ENCODE measurements at places on chromosomes 7 and 10. TPM values are rescaled to one million over a fixed set of nuclear protein-coding genes. Genes with fewer than 3 reads are reported as not detected.
A peak's percentile ranks its signal among the peaks of the same experiment; 100 is the strongest.

GRCh38 chr10:35442592-35442991, 106.3 kb downstream of the CCNY start:
- no peak for DNase-seq

DNA sequence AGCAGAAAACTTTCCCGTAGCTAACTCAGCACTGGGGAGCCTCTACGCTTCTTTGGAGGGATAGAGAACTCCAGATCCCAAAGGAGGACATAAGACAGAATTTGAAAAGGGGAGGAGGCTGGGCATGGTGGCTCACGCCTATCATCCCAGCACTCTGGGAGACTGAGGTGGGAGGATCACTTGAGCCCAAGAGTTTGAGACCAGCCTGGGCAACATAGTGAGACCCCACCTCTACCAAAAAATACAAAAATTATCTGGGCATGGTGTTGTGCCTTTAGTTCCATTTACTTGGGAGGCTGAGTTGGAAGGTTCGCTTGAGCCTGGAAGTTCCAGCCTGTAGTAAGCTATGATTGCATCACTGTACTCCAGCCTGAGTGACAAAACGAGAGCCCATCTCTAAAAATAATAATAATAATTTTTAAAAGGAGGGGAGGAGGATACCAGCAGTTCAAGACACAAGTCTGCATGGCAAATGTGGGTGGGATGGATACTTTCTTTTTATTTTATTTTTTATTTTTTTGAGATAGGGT, 165.9 kb upstream of the SH2B2 start:
- no peak for DNase-seq

DNA sequence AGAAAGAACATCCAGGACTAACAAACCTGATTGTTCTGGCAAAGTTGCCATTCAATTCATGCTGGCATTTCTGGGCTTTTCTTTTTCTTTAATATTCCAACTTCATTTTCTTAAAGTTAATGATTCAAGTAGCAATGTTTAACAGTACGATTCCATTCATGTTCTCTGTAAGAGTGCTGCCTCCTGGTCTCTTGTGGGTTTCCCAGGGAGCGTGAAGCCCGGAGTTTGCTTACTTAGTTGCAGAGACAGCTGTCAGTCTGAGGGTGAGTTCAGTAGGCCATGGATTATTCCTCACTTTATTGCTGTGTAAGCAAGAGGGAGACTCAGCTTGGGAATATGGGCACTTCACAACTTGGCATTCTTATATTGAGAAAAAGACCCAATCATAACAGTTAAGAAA, 142.2 kb downstream of the TWIST1 start:
- no peak for DNase-seq

DNA sequence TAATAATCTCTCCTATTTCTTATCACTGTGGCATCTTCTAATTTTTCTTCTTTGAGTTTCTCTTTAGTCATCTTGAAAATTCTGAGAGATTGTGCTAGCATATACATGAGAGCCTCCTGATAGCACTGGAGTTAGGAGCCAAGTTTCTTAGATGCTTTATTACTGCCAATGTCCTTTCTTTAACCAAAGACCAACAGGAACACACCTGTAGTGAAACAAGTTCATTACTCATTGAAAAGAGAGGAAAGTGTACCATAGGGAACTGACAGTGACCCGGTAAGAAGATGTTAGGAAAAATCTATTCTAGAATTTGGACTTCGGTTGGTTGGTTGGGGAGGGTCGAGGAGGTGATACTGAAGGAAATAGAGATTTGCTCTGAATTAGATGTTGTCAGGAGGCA, 27.1 kb upstream of the CD36 start:
- no peak for DNase-seq

DNA sequence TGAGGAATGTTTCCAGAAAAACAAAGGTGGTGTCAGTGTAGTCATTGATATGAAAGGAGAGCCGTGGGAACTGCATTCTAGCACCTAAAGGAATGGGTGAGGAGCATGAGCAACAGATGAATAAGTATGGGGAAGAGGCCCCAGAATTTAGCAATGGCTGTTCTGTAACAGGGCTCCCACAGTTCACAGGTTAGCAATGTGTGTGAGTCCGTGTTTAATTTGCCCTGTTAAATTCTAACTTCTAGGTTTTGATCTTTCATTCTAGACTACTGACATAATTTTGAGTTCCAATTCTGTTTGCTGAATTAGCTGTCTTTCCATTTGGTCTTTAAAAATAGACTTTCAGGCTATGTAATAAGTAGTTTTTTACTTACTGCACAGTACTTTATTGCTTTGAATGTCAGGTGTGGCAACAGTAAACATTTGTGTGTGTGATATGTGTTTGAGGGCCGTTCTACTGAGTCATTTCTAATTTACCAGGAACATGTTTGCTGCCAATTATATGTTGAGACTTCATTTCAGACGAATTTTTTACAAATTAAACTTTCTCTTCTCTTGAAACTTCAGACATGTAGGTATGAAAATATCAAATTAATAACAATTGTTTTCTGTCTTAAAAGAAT, 8.8 kb downstream of the STK17A start:
- DNase-seq, result no peak

DNA sequence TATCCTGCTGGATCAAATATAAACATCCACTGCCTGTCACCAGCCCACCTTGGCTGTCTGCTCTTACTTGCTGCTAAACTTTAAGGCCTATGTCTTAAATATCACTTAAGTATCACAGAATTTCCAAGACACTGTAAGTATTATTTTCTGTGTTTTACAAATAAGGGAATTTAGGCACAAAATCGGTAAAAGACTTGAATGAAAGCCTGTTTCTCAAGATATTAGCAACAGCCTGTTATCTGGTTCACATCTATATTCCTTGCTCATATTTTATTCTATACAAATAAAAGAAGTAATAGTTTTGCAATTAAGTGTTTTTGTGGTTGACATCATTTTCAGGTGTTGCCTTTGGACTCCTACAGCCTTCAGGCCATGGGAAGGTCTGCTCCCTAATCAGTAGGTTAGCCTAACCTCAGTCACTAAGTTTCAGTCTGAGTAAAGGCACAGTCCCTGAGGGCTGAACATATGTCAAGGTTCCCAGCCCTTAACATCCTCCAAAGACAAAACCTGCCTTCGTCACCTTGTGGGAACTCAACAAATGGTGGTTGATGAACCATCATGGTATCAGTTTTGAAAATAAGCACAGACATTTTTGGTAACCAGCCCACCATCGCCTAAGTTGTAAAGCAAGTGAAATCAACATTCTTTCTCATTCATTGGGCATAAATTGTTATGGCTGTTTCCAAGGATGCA, 127.1 kb downstream of the CREB5 start:
- no peak for DNase-seq

DNA sequence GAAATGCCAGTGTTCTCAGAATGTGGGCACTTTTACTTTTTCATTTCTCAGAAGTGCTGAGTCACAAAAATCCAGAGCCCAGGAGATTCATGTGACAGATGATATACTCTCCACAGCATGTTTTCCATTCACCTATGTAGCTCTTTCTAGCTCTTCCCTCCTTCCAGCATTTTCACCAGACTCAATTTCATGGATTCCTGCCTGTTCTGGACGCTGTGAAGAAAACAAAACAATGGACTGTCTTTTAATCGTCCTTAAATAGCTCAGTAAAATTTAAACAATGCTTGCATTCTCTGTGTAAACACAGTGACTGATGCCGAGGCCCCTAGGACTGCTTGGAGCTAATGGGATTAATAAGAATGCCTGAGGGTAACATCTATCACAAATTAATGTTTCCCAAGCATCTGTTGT, 25.5 kb downstream of the ZNF713 start:
- no peak for DNase-seq

- no peak for DNase-seq
These were observed 52.8 kb downstream of the LSMEM1 start for GRCh38 chr7:112533591-112533990.

GRCh38 chr7:22640269-22640668, 86.7 kb upstream of the IL6 start:
- DNase-seq, result no peak

- no peak for DNase-seq
These were observed 97.7 kb downstream of the CUBN start for GRCh38 chr10:17031637-17032635.

DNA sequence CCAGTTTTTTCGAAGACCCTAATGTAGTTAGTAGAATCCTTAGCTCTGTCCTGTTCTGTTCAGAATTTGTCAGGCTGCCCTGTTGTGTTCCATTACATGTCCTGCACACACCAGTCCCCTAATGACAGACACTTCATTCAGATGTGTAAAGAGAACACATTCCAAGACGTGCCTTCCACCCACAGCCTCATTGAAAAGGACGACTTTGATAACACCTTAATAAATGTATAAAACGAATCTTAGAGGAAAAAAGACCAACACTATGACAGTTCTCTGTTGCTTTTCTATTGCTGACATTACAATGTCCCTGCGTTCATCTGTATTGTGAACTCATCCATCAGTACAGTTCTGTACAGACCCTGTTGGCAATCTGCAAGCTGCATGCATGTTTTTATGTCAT, 3.5 kb downstream of the LRRTM3 start:
- no peak for DNase-seq

DNA sequence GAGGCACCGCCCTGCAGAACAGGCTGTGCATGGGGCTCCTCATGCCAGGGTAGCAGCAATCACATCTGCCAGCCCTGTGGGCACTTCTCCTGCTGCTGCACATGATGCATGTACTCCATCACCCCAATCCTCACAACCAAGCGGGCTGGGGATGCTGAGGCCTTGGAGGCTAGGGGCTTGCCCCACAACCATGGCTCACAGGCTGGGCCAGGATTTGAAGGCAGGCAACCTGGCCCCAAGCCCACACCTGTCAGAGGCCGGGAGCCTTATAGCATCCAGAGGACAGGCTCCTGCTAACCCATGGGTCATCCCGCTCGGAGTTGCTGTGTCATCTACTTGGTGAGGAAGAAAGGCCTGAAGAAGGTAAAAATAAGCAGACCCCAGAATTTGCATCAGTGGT, 2.2 kb downstream of the POLM start:
- DNase-seq, result no peak

DNA sequence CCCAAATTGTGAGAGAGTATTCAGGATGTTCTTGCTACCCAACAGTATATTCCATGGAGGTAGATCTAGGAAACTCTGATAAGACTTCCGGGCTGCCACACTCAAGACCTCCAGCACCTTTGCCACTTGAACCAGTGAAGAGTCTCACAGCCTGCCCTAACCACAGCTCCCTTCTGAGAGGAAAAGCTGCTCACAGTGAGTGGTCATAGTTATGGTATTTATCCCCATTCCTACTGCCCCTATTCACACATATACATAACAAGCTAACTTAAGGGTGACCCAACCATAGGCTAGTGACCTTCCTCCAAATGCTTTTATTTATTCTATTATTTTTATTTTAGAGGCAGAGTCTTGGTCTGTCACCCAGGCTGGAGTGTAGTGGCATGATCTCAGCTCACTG, 156.3 kb downstream of the PTEN start:
- DNase-seq, result no peak

DNA sequence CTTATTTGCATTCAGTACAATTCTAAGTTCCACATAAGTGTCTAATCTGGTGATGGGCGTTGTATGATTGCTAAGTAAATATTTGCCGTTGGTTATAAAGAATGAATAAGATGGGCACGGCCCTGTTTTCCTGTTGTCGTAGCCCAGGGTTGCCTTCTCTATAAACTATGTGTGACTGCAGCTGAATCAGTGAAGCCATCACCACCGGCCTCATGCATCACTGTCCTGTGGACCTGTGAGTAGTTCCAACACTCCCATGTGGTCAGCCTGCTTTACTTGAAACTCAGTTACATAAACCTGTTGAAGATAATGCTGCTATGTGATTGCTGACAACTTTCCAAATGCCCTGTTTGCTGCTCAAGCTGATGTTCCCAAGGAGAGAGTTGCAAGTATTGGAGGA, 21.6 kb upstream of the KLF6 start:
- DNase-seq, result no peak

- no peak for DNase-seq
These were observed 56.9 kb upstream of the TNS3 start for GRCh38 chr7:47638679-47639315.

- no peak for DNase-seq
These were observed 29.9 kb downstream of the BMPR1A start for GRCh38 chr10:86786368-86786767.

GRCh38 chr7:158274404-158274811, 313.2 kb downstream of the PTPRN2 start:
- peak; percentile 48 for DNase-seq

GRCh38 chr7:157291404-157292080, 45.3 kb upstream of the DNAJB6 start:
- DNase-seq, result no peak

DNA sequence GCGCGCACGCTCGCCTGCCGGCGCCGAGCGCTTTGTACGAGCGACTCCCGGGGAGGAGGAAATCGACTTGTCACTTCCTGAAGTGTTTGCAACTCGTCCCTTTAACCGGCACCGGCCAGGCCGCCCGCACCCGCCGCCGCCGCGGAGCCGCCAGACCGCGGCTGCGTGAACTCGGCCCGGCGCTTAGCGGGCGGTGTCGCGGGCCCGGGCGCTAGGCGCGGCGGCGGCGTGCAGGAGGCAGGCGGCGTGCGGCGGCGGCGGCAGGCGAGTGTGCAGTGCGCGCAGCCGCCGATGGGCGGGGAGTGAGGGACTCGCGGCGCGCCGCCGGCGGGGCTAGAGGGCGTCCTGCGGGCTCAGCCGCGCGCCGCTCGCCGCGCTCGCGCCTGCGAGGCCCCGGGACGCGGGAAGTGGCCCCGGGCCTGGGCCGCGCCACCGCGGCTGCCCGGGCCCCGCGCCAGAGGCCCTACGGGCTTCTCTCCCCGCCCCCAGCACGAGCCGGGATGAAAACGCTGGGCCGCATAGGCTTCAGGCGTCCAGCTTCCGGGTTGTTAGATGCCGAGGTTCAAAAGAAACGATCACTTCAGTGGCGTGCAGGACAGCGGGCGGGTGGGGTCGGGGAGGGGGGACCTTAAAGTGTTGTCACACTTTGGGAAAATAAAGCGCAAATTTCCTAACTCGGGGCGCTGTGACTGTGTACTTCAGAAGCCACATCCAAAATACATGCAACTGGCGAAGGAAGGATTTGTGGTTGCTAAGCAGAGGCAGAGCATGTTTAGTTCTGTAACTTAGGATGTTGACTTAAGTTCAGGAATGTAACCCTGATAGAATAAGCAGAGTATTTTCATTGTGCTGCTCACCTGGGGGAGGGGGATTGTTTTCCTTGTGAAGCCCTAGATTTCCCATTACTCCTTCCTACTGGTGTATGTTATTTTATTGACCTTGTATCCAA, at the start of gene FAM53B:
Gene FAM53B (minus strand): TSS at position 277 of the 949 bp plus-strand sequence. CDS start 37,665 bp downstream, outside the sequence.
- peak; percentile 86 for DNase-seq

GRCh38 chr7:157691586-157692459, 355.0 kb downstream of the DNAJB6 start:
- no peak for DNase-seq

GRCh38 chr10:13043520-13043919, 42.0 kb upstream of the CCDC3 start:
- DNase-seq, result no peak

The ZDHHC16 gene
- 35.8 TPM for total RNA-seq

The VENTX gene
- total RNA-seq, result 0.21 TPM

The DKK1 gene
- total RNA-seq, result 17.5 TPM

The CCDC136 gene
- 1.4 TPM for total RNA-seq

The OR2A2 gene
- not detected for total RNA-seq

The SUN3 gene
- total RNA-seq, result not detected

The TRPV6 gene
- total RNA-seq, result 34.8 TPM

The SSC4D gene
- total RNA-seq, result 0.42 TPM

The C10orf105 gene
- not detected for total RNA-seq

The CNNM1 gene
- 2.3 TPM for total RNA-seq

The TRPV5 gene
- total RNA-seq, result not detected

The TNKS2 gene
- 39.0 TPM for total RNA-seq

The WNT16 gene
- 23.9 TPM for total RNA-seq

All from suprapubic skin (tissue), 4 donors.